Airway epithelial cell (primary cell): ENCODE measurements at places on chromosomes 2 and 18. TPM values are rescaled to one million over a fixed set of nuclear protein-coding genes. Genes with fewer than 3 reads are reported as not detected.

Gene PLB1
- total RNA-seq = 2.2 and 3.0 TPM in 2 replicates

Gene ORC2
- total RNA-seq = 9.2 and 17.6 TPM in 2 replicates

Gene RAB6C
- total RNA-seq = not detected in 2 replicates

Gene HTR2B
- total RNA-seq = 0.05 TPM in 1 of 2 replicates, not detected in the other

Gene L3MBTL4
- 0.05 and 0.07 TPM in 2 replicates for total RNA-seq

Gene BCL2
- 0.78 and 2.7 TPM in 2 replicates for total RNA-seq

Gene AGXT
- not detected in 2 replicates for total RNA-seq

Gene SCN3A
- not detected in 2 replicates for total RNA-seq

Gene EFHD1
- total RNA-seq = 0.21 and 0.84 TPM in 2 replicates

Gene ST8SIA3
- total RNA-seq = not detected in 2 replicates

Gene ASB18
- not detected in 2 replicates for total RNA-seq

Gene PLGLB1
- total RNA-seq = not detected in 2 replicates

Gene SCN9A
- 0.42 and 0.71 TPM in 2 replicates for total RNA-seq

Gene FNDC4
- 9.7 and 12.5 TPM in 2 replicates for total RNA-seq
